IPS-NIHi11 (cell line): ENCODE measurements at places on chromosomes 4 and X.

- DNase-seq, result no peak
Measured at GRCh38 chr4:22901631-22902030, 208.9 kb downstream of the GBA3 start.

DNA sequence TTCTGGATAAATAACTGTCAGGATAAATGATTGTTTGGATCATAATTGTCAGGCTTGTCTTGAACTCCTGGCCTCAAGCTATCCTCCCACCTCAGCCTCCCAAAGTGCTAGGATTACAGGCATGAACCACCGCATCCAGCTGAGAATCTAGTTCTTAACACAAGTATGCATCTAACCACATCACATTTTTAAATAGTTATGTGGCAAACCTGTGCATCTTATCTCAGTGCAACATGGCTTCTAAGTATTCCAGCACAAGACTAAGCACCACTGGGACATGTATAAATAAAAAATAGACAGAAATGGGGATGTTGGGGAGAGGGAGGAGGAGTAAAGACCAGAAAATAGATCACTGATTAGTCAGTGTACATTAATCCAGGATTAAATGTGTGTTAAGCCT, 74.7 kb upstream of the TBL1X start:
- DNase-seq, result no peak

GRCh38 chrX:6291444-6291843, 62.8 kb upstream of the NLGN4X start:
- DNase-seq, result no peak

DNA sequence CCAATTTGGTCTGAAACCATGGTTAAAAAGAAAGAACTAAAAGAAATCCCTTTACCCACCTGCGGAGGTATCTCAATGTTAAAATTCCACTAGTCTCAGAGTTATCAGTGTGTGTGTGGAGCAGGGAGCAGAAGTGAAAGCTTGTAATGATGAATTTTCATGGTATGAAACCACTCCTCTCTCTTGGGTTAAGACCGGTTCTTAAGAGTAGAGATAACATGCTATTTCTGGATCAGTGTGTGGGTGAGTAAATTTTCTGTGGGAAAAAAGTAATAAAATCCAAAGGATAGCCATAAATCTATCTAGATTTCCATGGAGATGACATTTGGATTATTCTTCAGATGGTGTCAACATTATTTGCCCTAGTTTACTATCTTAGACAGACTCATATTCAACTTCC, 3.2 kb downstream of the FGF13 start:
- DNase-seq, result no peak

DNA sequence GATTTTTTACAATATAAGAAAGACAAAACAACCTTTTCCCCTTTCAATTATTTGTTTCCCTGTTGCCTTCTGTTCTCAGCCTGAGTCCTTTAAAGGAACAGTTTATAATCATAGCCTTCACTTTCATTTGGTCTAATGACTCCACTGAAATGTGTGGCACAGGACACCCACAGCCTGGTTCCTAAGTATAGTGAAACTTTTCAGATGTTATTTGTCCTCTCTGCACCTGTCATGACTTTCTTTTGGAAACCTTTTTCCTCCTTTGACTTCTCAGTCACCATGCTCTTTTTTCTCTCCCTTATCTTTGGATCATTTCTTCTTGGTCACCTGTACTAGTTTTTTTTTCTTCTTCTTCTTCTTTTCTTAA, 237.8 kb upstream of the ANXA3 start:
- no peak for DNase-seq

GRCh38 chrX:54564936-54565335, 34.9 kb downstream of the GNL3L start:
- DNase-seq, result no peak
